ENCODE measurements at places on chromosomes 16 and 17. TPM values are rescaled to one million over a fixed set of nuclear protein-coding genes. Genes with fewer than 3 reads are reported as not detected.

Gene TOX3
- total RNA-seq, result not detected

Gene DYNC1LI2
- total RNA-seq, result 68.5 TPM

Gene SMPD3
- total RNA-seq, result 5.0 TPM

Gene NPIPB13
- 0.58 TPM for total RNA-seq

- no peaks in the 10 kb centered on the region for H3K36me3 ChIP-seq
- H3K4me3 ChIP-seq, result peak within 1 kb of the TSS; percentile 62
- peaks cover 42% of the 10 kb centered on the region for H3K4me1 ChIP-seq
- no peak within 1 kb of the TSS for H3K27ac ChIP-seq
Observed at GRCh38 chr16:88453217-88453531, at the start of gene ZFPM1. Gene ZFPM1, plus strand, starts transcription at chr16:88453280. Its CDS starts 359 bp downstream, at chr16:88453639.

Gene C17orf58
- 52.9 TPM for total RNA-seq

DNA sequence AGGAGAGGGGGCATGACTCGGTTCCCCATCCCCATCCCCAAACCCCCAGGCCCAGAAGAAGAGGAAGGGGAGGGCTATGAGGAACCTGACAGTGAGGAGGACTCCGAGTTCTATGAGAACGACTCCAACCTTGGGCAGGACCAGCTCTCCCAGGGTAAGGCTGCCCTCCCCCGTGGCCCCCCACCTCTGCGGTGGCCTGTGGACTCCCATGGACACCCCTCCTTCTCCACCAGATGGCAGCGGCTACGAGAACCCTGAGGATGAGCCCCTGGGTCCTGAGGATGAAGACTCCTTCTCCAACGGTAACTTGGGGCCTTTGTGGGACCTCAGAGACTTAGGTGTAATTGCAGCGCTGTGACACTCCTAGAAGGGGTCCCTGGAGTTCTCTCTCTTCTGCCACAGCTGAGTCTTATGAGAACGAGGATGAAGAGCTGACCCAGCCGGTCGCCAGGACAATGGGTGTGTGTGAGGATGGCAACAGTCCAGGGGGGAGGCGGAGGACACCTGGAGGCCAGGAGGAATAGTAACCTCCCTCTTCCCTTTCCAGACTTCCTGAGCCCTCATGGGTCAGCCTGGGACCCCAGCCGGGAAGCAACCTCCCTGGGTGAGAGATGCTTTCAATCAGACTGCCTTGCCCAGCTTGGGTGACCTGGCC is 5.6 kb downstream of the CD19 start:
- no peak overlapping the region for H3K27ac ChIP-seq
- H3K27me3 ChIP-seq, result no peaks in the 10 kb centered on the region
- no peak for DNase-seq
- H3K4me3 ChIP-seq, result no peak overlapping the region
- H3K4me1 ChIP-seq, result peaks cover 7% of the 10 kb centered on the region

- H3K4me3 ChIP-seq, result no peak overlapping the region
- no peaks in the 10 kb centered on the region for H3K36me3 ChIP-seq
- DNase-seq, result peak; percentile 85
- no peak overlapping the region for H3K27ac ChIP-seq
- H3K4me1 ChIP-seq, result no peaks in the 10 kb centered on the region
- no peaks in the 10 kb centered on the region for H3K27me3 ChIP-seq
Observed at GRCh38 chr17:34420254-34420766, 57.3 kb upstream of the CCL1 start.

DNA sequence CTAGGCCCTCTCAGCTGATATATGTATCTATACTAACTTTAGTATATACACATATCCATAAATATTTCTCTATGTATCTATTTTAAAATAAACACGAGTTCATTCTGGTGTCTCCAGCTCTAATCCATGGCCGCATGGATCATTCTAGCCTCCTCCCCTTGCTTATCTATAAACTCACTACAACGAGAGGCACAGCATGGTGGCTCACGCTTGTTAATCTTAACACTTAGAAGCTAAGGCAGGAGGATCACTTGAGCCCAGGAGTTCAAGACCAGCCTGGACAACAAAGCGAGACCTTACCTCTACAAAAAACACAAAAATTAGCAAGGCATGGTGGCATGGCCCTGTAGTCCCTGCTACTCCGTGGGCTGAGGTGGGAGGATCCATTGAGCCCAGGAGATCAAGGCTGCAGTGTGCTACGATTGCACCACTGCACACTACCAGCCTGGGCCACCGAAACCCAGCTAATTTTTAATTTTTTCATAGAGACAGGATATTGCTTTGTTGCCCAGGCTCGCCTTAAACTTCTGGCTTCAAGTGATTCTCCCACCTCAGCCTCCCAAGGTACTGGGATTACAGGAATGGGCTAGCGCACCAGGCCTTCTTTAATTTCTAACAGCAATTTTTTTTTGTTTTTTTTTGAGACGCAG is 3.9 kb upstream of the ZNF207 start:
- peaks cover 26% of the 10 kb centered on the region for H3K4me1 ChIP-seq
- no peaks in the 10 kb centered on the region for H3K27me3 ChIP-seq
- no peak overlapping the region for H3K4me3 ChIP-seq
- no peak overlapping the region for H3K27ac ChIP-seq

- H3K27me3 ChIP-seq, result no peaks in the 10 kb centered on the region
- no peak overlapping the region for H3K4me3 ChIP-seq
Observed at GRCh38 chr17:79341222-79341780, 266.7 kb downstream of the ENGASE start.

Gene INCA1
- not detected for total RNA-seq

DNA sequence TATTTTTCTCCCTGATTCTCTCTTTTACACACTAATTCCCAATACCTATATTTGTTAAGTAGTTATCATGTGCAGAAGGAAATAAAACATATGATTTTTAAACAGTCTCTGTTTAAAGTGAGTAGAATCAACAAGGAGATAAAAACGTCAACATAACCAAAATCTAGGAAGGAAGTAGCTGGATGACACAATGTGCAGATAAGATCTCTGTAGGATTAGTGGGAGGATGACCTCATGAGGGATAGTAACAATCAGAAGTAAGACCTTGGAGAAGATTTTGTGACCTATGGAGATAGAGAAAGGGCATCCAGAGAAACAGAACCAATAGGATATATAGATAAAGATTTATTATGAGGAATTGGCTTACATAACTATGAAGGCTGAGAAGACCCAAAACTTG is 262.6 kb upstream of the CDH11 start:
- no peaks in the 10 kb centered on the region for H3K4me1 ChIP-seq
- no peak overlapping the region for H3K27ac ChIP-seq
- no peaks in the 10 kb centered on the region for H3K36me3 ChIP-seq
- H3K27me3 ChIP-seq, result no peaks in the 10 kb centered on the region
- DNase-seq, result no peak

Gene PYY
- total RNA-seq, result 0.51 TPM

DNA sequence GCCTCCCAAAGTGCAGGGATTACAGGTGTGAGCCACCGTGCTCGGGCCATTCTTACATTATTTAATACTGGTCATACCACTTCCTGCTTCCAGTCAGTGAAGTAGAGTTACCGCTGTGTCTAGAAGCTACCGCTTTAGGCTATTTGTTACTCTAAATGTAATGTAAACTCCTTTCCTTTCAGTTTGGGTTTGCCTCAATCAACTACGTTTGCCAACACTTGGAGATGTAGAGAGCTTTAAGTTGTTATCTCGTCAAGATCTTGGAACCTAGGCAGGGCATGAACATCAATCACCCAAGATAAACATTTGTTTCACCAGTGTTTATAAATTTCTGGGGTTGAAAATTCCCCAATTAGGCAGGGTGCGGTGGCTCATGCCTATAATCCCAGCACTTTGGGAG is 275.9 kb downstream of the STX8 start:
- DNase-seq, result no peak
- no peaks in the 10 kb centered on the region for H3K27me3 ChIP-seq

DNA sequence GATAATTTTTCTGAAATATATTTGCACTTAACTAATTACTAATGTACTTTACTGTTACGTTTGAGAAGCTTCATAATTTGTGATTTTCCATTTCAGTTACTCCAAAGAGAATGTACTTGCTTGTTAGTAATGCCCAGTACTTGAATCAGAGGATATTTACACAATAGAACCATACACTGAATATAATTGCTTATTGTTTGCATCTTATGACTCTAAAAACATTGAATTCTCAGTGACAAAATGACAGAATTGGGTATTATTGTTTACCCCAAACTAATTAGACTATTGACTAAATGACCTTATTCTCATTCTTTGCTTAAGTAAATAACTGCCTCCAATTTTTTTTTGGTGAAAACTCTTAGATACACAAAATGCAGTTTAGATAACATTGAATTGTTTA is 8.9 kb downstream of the CCP110 start:
- no peak overlapping the region for H3K4me3 ChIP-seq
- no peaks in the 10 kb centered on the region for H3K4me1 ChIP-seq
- H3K27me3 ChIP-seq, result no peaks in the 10 kb centered on the region

DNA sequence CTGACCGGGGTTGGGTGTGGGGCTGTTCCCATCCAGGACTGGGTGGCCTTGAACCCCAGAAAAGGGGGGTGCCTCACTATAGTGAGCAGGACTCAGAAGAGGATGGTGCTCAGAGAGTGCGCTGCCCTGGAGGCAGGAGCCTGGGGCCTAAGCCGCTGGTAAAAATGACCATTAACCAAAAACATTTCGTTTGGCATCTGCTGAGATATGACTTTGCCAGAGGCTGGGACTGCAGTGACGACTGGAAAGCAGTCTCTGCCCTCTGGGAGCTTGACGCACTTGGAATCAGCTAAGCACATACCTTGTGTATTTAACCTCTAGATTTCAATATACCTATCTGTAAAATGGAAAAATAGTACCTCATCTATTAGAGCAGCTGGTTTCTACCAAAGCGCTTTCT is 7.2 kb upstream of the CRHR1 start:
- no peak for DNase-seq
- no peaks in the 10 kb centered on the region for H3K36me3 ChIP-seq
- no peak overlapping the region for H3K4me3 ChIP-seq

DNA sequence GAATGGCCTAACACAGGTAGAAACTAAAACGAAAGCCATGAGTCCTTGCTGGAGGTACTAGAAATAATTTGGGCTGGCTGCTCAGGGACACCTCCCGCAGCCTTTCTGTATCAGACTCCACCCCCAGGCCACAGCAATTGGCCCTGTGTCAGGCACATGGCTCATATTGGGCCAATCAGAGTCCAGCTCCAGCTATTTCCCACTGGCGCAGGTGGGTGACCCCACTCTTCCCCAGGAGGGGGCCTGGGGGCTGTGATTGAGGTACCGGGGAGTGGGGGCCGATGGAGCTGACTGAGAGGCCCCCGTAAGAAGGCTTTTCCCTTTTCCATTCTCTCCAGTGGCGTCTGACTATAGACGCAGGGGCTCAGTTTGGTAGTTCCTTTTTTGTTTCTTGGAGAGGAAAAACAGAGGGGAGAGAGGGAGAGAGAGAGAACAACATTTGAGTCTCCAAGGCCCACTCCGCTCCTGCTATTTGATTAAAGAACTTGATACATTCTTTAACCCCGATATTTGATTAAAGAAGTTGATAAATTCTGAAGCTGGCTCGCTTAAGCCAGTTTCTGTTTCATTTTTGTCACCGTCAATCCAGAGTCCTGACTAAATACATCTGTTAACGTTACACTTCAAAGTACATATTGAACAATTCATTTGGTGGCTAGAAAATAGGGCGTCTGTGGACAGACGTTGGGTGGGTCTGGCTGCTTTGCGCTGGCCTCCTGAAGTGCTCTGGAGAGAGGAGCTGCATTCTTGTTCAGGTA is 26.3 kb downstream of the FOXL1 start:
- no peak overlapping the region for H3K27ac ChIP-seq
- no peaks in the 10 kb centered on the region for H3K27me3 ChIP-seq
- no peak for DNase-seq
- H3K4me1 ChIP-seq, result no peaks in the 10 kb centered on the region
- H3K4me3 ChIP-seq, result no peak overlapping the region

DNA sequence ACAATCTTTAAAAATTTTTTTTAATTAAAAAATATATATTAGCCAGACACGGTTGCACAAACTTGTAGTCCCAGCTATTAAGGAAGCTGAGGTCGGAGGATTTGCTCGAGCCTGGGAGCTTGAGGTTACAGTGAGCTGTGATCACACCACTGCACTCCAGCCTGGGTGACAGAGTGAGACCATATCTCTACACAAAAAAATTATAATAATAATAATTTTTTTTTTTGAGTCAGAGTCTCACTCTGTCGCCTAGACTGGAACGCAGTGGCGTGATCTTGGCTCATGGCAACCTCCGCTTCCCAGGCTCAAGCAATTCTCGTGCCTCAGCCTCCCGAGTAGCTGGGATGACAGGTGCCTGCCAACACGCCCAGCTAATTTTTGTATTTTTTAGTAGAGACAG is 23.8 kb downstream of the LITAF start:
- H3K27me3 ChIP-seq, result no peaks in the 10 kb centered on the region
- H3K4me3 ChIP-seq, result no peak overlapping the region
- H3K4me1 ChIP-seq, result no peaks in the 10 kb centered on the region
- no peak for DNase-seq
- H3K27ac ChIP-seq, result no peak overlapping the region

Gene CCL13
- not detected for total RNA-seq

- DNase-seq, result peak; percentile 37
- peaks cover 29% of the 10 kb centered on the region for H3K4me1 ChIP-seq
- no peaks in the 10 kb centered on the region for H3K27me3 ChIP-seq
- H3K27ac ChIP-seq, result no peak overlapping the region
Observed at GRCh38 chr17:75273977-75274708, 3.1 kb upstream of the MIF4GD start.

Gene KRT12
- total RNA-seq, result not detected

- no peak for DNase-seq
- no peaks in the 10 kb centered on the region for H3K36me3 ChIP-seq
- no peak overlapping the region for H3K27ac ChIP-seq
Observed at GRCh38 chr17:78692460-78693010, 89.5 kb downstream of the CYTH1 start.

Gene GRN
- total RNA-seq, result 194 TPM

Gene TNFRSF12A
- 4.9 TPM for total RNA-seq

Gene CHMP6
- 23.1 TPM for total RNA-seq

DNA sequence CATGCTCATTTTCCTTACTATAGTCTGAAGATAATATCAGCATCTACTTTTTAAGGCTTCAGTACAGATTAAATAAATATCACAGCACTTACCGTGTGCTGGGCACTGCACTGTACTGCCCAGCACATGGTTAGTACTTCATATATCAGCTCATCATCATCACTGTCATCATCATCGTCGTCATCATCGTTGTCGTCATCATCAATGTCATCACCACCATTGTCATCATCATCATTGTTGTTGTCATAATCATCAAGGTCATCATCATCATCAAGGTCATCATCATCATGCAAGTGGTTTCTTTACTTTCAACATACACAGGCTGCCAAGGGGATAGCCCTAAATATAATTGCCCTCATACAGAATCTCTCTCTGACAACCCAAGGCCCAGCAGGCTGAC is 275.1 kb downstream of the ABCC12 start:
- peaks cover 32% of the 10 kb centered on the region for H3K4me1 ChIP-seq
- no peaks in the 10 kb centered on the region for H3K36me3 ChIP-seq
- H3K27ac ChIP-seq, result no peak overlapping the region
- no peak overlapping the region for H3K4me3 ChIP-seq
- no peak for DNase-seq

Gene TANC2
- total RNA-seq, result 17.7 TPM

Gene PPP1R1B
- not detected for total RNA-seq

GRCh38 chr17:6786618-6787017 is 10.6 kb downstream of the FBXO39 start:
- DNase-seq, result no peak
- H3K27me3 ChIP-seq, result no peaks in the 10 kb centered on the region

Gene SULT1A4
- total RNA-seq, result 9.0 TPM

- peaks cover 2% of the 10 kb centered on the region for H3K4me1 ChIP-seq
- no peak overlapping the region for H3K27ac ChIP-seq
- H3K4me3 ChIP-seq, result no peak overlapping the region
- no peak for DNase-seq
- H3K36me3 ChIP-seq, result peaks cover 6% of the 10 kb centered on the region
- H3K27me3 ChIP-seq, result no peaks in the 10 kb centered on the region
Observed at GRCh38 chr17:74769856-74770497, 6.2 kb downstream of the NAT9 start.

GRCh38 chr17:43210576-43210975 is 1.1 kb upstream of the TMEM106A start:
- H3K27ac ChIP-seq, result peak overlapping the region; percentile 70
- peaks cover 28% of the 10 kb centered on the region for H3K4me1 ChIP-seq
- peak overlapping the region; percentile 81 for H3K4me3 ChIP-seq

Measured in Karpas-422 (cell line).